RWPE1 (cell line): ENCODE measurements at places on chromosomes 16 and 17.

DNA sequence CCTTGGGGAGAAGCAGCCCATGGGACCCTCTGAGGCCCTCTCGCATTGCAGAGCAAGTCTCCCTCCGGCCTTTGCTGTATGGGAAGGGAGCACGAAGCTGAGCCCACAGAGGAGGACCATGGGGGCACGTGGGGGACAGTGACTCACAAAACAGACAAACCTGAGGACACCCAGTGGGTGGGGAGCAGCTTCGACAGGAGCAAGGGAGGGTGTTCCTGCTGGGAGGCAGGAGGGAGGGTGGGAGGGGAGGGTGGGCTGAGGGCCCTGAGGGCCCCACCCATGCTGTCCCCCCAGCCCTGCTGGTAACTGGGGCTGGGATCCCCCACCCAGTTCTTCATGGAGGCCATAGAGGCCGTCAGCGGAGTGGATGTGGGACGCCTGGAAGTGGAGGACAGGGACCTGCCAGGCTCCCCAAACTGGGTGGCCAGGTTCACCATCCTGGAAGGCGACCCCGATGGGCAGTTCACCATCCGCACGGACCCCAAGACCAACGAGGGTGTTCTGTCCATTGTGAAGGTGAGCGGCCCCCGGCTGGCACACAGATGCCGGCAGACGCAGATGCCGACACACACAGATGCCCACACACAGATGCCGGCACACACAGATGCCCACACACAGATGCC lies 12.5 kb downstream of the SLC22A31 start:
- no peak for DNase-seq

- no peak for DNase-seq
These were observed 51.2 kb upstream of the CIBAR2 start for GRCh38 chr16:85163278-85164112.

GRCh38 chr16:12016291-12016947 lies 39.9 kb downstream of the SNX29 start:
- DNase-seq = no peak

DNA sequence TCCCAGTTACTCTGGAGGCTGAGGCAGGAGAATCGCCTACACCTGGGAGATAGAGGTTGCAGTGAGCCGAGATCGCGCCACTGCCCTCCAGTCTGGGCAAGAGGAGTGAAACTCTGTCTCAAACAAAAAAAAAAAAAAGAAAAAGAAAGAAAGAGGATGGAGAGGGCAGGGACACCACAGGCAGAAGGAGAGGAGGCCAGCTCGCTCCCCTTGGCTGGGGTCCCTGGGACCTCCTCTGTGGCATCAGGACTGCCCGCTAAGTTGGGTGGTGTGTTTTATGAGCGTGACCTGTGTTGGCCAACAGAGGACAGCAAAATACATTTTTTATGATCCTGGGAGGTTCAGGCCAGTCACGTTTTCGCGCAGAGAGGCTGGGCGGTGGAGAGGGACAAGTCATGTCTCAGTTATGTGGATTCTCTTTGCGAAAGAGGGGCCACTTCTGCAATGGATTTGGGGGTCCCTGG lies 229.6 kb downstream of the MRTFB start:
- peak; percentile 76 for DNase-seq

GRCh38 chr17:32636598-32637218 lies 149.9 kb downstream of the CDK5R1 start:
- no peak for DNase-seq

DNA sequence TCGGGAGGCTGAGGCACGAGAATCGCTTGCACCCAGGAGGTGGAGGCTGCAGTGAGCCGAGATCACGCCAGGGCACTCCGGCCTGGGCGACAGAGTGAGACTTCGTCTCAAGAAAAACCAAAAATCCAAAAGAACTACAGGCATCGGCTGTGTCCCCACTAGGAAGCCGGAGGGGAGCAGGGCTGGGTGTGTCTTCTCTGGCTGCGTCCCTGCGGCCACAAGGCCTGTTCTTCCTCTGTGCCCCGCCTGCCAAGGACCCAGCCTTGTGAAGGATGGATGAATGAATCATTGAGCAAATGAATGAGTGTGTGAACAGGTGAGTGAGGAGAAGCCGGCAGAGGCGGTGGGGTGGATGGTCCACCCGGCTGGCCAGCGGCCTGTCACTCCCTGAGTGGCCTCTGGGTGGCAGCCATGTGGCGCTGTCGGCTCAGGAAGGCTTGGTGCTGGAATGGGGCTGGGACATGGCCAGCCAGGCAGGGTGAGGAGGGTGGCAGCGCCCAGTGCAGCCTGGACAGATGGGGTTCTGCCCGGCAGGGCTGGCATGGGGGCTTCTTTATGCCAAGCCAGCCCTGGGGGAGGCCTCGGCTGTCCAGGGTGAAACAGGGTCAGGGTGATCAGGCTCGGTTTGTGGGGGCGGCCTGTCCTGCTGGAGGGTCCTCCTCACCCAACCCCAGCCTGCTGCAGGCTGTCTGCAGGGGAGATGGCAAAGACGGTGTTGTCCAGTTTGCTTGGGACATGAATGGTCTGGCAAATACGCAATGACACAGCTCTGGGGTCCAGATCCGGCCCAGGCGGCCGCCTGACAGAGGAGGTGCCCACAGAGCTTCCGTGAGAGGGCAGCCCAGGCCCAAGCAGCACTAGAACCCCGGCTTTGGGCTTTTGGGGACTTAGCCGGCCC lies 21.7 kb downstream of the SLC25A10 start:
- peak; percentile 94 for DNase-seq

DNA sequence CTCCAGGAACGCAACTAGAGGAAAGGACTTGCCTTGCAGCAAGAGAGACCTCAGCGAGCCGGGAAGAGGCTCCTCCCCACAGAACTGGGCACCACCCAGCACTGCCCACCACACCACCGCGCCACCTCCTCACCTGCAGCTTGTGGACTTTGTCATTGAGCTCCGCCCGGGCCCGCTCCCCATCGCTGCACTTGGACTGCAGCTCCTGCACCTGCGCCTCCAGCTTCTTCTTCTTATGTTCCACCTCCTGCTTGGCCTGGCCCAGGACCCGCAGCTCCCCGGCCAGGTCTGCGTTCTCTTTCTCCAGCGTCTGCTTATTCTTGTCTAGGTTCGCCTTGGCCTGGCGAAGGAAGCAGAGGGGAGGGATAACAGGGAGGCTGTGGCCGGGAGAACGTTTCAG lies 76.7 kb downstream of the NDE1 start:
- no peak for DNase-seq

DNA sequence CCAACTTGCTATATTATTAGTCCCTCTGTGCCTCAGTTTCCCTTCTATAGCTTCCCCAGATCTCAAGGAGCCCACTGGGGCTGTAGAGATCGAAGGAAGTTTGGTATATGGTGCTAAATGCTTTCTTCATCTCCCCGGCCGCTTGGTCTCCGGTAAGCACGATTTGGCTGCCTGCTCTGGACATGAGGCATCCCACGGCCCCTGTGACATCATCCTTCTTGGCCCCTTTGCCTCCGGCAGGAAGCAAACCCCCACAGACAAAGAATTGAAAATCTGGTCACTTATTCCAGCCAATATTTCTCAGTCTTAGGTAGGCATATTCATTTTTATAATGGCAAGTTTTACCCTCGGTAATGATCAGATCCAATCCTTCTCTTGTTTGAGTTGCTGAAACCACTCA lies 65.8 kb downstream of the WSCD1 start:
- no peak for DNase-seq

- DNase-seq = no peak
These were observed 159.8 kb upstream of the SDK2 start for GRCh38 chr17:73803964-73804435.

- no peak for DNase-seq
These were observed 11.6 kb downstream of the TOM1L2 start for GRCh38 chr17:17960500-17961030.

DNA sequence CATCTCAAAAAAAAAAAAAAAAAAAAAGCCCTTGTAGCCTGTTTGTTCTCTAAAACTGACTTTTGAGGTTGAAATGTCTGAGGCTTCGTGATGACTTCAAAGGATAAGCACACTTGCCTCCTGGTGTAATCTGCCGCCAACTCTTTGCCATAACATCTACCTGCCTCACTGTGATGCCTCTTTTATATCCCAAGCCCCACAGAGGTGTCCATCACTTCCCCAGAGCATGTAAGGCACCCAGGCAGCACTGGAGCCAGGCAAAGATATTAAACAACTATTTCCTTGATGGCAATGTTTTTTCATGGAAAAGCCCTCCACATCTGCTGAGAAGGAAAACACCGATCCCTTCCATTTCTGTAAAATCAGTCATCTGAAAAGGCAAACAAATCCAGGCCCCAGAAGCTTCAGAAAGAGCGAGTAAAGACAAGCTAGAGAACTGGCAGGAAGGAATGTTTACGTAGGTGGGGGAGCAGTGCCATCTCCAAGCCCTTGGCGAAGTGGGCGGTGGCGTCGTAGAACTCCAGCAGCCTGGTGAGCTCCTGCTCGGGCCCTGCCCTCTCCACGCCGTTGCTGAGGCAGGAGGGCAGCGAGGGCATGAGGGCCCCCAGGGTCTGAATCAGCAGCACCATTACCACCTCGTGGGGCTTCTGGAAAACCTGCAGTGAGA lies 28.6 kb downstream of the COG7 start:
- peak; percentile 80 for DNase-seq

- no peak for DNase-seq
These were observed 152.7 kb upstream of the CDH11 start for GRCh38 chr16:65274566-65274965.

- DNase-seq = no peak
These were observed 31.7 kb upstream of the DHX40 start for GRCh38 chr17:59533694-59534093.

DNA sequence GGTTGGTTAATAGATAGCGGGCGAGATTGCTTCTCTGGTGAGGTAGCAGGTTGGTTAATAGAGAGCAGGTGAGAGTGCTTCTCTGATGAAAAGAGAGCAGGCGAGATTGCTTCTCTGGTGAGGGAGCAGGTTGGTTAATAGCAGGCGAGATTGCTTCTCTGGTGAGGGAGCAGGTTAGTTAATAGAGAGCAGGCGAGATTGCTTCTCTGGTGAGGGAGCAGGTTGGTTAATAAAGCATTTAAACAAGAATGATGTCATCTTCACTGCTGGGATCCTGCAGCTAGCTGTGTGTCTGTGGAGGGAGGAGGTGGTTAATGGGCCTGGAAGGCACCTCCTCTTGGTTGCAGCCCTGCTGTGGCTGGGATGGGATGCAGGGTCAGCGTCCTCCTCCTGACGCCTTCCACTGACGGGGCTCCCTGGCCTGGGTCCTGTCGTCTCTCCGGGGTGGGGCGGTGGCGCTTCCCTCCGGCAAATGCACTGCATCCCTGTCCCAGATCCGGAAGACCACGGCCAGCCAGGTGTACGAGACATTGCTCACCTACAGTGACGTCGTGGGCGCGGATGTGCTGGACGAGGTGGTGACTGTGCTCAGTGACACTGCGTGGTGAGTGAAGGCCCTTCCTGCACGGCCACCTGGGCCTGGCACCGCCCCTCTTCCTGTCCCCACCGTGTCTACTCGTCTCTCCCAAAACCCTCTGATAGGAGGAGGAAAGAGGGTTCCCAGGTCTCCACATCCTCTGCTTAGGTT lies 99.2 kb upstream of the ZNF750 start:
- no peak for DNase-seq

DNA sequence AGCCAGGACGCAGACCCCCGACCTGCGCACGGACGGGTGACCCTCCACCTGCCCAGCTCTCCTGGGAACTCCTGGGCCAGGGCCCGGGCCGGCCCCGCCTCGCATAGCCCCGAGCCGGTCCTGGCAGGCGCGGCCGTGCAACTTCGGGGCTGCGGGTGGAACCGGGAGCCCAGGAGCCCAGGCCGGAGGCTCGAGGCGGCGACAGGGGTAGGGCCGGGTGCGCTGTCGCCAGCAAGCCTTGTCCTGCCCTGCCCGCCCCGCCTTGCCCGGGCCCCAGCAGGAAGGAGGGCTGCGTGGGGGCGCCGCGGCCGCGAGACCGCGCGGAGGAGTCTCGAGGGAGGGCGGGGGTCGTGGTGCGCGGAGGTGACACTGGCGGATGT lies 408 bp downstream of the LMF1 start:
- peak; percentile 26 for DNase-seq

- DNase-seq = no peak
These were observed 3.7 kb downstream of the PIGS start for GRCh38 chr17:28567604-28568003.

GRCh38 chr17:47641202-47641601 lies 8.5 kb upstream of the KPNB1 start:
- no peak for DNase-seq

DNA sequence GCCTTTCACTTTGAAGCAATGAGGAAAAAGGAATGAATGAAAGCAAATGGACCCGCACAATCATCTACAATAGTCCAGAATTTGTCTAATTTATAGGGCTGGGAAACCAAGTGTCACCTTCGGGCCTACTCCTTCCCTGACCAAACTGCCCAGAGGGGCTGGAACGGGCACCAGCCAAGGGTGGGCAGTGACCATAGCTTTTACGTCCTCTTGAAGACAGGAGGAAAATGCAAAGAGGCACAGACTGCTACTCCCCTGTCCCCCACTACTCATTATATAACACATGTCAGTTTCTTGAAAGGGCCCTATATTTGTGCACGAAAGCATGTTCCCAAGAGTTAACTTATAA lies 122.3 kb downstream of the ZFHX3 start:
- DNase-seq = no peak

DNA sequence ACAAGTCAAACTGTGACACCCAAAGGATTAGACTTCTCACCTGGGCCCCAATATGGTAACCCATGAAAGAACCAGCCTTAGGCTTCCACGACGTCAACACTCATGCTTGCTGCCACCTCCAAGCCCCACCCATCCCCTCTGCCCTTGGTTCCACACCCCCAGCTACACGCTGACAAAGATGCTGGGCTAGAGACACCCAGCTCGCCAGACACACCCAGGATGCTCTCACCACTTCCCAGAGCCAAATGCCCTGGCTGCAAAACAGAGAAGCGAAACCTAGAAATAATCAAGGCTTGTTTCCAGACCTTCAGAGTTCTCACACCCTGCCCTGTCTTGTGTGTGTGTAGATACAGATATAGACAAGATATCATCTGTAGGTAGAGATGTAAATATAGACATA lies 26.0 kb upstream of the ADCY9 start:
- DNase-seq = no peak

- DNase-seq = no peak
These were observed 50.5 kb upstream of the AMZ2 start for GRCh38 chr17:68197091-68197996.

- no peak for DNase-seq
These were observed 190.9 kb downstream of the LGALS9B start for GRCh38 chr17:20276421-20276820.

- no peak for DNase-seq
These were observed 43.9 kb downstream of the CLEC16A start for GRCh38 chr16:10988164-10988803.

- DNase-seq = peak; percentile 96
These were observed 13.3 kb downstream of the CAVIN1 start for GRCh38 chr17:42409523-42410318.

DNA sequence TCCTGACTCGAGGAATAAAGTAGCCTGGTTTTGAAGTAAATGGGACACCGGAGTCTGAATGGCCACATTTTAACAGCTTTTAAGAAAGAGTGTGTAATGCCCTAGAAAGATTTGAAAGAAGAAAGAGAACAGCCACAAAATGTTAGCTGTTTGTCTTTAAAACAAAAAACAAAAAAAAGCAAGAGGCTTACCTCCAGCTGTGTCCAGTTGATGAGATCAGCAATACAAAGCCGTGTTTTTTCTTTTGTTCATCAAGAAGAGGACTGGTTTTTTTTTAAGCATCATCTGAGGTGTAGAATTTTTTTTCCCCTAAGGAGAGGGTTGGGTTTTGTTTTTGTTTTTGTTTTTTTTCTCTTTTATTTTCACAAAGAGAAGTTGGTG lies 58.8 kb downstream of the NKD1 start:
- no peak for DNase-seq
